Head of caudate nucleus (tissue), 42 donors: ENCODE measurements at places on chromosomes 5 and 9.

GRCh38 chr9:73183428-73183827, 31.8 kb downstream of the ANXA1 start:
- DNase-seq = no peak

DNA sequence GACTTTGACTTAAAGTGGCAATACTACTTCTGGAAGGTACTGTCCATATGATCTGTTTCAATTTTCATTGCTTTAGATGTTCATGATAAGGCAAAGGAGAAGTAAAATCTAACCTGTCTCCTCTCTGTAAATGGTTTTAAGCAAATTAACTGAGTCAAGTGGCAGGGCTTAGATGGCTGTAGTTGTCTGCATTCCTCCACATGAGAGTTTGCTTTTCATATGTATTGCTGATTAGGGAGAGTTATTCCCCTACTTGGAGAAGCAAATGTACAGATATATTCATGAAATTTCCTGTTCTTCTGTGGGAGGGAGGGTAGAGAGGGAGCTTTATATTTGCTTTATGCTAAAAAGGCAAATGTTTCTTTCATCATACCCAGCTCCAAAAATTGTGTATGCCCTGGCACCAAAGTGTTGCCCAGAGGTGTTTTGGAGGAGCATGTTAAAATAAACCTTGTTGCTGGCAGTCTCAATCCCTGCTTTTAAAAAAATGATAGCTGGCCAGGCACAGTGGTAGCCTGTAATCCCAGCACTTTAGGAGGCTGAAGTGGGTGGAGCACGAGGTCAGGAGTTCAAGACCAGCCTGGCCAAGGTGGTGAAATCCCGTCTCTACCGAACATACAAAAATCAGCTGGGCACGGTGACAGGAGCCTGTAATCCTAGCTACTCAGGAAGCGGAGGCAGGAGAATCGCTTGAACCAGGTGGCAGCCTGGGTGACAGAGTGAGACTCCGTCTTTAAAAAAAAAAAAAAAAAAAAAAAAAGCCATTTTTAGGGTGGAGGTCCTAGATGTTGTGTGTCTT, 3.5 kb upstream of the LRRTM2 start:
- no peak for DNase-seq

- peak; percentile 65 for DNase-seq
Observed at GRCh38 chr5:139763930-139764791, 31.4 kb upstream of the PSD2 start.

- DNase-seq = no peak
Observed at GRCh38 chr5:117982691-117983090, 1005.7 kb downstream of the DTWD2 start.

GRCh38 chr5:6468104-6468503, 19.4 kb downstream of the UBE2QL1 start:
- DNase-seq = no peak

GRCh38 chr5:9198394-9198793, 347.5 kb downstream of the SEMA5A start:
- DNase-seq = no peak

GRCh38 chr9:20188616-20189369, 400.0 kb upstream of the SLC24A2 start:
- DNase-seq = no peak

- no peak for DNase-seq
Observed at GRCh38 chr5:152704286-152704685, 299.2 kb upstream of the NMUR2 start.

DNA sequence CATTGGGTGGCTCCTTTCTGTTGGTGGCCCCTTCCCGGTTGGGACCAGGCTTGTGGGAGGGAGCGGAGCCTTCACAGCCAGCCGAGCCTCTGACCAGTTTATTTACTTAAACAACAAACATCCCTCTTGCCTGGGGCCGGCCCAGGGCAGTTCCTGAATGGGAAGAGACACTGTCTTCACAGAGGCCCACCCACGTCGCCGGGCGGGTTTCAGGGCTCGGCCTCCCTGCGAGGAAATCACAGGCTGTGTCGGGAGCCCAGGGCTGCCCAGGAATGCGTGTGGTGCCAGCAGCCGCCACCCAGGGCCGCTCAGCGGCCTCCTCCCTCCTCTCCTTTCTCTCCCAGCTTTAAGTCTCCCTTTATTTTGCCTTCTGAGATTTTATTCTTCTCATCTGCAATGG, 132.5 kb downstream of the HSD17B3 start:
- DNase-seq = no peak

DNA sequence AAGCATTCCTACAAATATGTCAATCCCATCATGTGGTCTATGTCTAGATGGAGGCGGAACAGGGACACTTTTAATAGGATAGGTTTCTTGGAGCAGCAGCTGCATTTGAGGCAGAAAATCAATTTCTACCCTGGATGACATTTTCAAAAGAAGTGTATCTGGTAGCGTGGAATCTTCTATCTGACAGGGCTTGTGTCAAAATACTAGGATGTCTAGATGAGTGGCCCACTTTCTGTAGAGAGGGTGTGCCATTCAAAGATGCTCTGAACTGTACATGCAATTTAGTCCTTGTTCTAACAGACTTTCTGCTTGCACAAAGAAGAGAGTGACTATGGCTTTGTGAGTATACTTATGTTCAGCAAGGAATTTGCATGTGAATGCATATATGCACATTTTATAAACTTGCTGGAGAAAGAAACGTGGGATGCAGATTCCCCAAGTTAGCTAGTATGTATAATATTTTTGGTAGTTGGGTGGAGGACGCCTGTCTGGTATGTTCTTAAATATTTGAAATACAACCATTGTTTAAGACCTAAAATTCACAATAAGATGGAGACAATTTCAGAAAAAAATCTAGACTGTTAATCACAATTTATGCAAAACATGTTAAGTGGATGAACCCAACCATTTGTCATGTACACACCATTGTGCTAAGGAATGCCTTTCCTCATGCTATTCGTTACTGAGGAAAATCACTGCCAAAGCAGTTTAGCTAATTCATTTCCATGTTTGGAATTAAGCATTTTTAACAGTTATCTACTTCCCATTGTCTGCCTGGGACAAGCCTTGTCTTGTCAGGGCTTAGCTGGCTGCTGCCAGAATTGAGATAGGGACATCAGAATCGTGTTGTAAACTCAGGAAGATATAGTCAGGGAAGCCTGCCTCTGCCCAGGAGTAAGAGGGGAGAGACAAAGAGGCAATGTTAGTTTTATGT, 129.1 kb upstream of the MEF2C start:
- DNase-seq = no peak

DNA sequence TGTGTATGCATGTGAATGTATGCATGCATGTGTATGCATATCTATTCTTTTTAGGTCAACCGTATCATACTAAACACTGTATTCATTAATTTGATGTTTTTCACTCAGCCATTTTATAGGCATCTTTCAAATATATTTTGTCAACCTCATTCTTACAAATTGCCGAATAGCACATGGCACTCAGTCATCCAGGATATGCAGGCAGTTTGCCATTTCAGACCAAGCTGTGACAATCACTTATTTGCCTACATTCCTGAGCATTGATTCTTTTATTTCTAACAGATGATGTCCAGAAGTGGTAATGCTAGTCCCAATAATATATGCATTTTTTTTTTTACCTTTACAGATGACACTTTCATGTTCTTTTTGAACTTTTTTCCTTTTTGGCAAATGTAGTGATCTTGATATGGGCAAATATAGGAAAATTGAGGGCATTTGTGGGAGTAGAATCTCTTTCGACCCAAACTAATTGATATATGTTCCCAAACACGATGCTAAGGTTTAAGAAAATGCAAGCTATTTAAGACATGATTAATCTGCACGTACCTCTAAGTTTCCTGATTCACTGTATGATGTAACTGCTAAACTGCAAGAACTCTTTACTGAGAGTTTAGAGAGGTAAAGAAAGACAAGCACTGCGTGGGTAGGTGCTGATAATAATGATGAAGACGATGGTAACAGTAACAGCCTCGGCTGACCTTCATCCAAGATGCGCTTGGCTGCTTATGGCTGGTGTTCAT, 153.9 kb upstream of the DAP start:
- DNase-seq = no peak

DNA sequence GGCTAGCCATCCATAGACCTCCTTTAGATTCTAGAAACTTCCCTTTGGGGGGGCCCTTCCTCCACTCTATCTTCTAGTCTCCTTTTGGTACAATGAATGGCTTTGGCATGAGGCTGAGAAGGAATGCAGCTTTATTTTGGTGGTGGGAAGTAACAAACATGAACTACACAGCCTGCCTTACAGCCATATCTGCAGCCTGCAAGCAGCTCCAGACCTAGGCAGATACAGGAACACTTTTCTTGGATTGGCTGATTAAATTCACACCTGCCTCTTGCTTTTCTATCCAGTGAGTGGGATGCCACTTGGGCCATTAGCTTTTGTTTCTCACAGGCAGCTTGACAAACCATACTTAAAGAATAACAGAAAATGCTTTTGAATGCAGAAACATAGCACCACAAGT, 28.2 kb downstream of the NR6A1 start:
- DNase-seq = no peak

GRCh38 chr9:3742586-3742985, 216.8 kb upstream of the RFX3 start:
- DNase-seq = no peak

DNA sequence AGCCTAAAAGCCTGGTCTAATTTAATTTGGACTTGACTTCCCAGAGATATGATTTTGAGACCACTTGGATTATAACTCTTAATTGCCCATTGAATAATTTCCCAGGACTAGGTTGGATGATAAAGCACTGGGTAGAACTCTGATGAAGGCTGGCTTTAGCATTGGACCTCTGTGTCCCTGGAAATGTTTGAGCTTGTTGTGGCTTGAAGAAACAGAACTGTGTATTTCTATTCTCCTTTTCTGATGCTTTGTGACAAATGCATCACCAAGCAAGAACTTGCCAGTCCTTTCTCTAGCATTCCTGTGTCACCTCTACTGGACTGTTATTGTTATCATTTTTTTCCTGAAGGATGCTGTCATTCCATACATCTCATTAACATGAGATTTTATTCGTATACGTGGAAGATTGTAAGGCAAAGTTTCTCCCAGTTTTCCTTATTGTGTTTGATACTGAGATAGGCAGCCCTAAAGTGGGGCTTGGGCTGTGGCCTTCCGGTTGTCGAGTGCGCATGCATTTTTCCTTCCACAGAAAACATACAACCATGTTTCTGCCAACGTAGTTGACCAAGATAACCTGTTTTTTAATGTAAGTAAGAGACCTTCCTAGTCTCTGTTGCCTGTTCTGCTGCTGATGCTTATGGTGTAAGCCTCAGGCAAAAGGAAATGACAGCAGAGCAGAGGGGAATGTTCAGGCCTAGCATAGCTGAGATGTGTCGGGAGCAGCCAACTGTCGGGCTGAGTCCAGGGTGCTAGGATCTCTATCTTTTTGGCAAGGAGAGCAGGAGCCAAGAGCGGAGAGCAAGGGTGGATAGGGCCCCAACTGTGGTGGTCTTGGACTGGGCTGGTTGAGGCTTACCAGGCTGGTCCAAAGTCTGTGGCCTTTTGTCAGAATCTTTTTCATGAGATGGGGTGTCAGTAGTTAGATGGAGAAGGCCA, 2.3 kb downstream of the NTRK2 start:
- peak; percentile 71 for DNase-seq

DNA sequence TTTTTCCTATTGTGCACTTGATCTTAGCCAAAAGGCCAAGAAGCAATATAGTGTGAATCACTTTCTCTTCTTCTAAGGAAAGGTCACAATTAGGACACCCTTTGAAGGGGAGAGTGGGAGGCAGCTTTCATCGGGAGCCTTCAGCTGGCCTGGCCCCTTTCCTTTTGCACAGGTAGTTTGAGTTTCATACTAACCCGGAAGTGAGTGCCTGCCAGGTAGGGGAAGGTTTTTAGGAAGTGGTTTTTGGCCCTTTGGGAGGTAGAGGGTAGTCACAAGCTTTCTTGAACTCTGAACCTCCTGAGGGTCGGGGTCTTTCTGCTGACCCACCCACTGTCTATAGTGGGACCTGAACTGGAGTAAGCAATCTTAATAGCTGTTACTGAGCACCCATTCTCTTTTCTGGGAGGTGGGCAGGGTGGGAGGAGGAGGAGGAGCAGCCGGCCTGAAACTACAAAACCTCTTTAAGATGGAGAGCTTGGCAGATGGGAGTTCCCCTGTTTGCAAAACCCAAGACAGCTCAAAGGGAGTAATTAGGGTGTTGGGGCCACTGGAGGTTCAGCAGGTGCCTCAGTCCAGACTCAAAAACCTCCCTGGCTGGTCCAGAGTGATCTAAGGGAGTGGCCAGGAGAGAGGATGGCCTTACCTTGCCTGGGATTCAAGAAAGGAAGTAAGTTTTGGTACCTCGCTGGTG, 6.0 kb downstream of the LARP1 start:
- no peak for DNase-seq

GRCh38 chr5:178240766-178241165, 8.2 kb upstream of the PHYKPL start:
- no peak for DNase-seq

- no peak for DNase-seq
Observed at GRCh38 chr5:72213482-72213881, 106.2 kb downstream of the MAP1B start.

GRCh38 chr5:60651872-60652620, 47.9 kb downstream of the DEPDC1B start:
- no peak for DNase-seq

DNA sequence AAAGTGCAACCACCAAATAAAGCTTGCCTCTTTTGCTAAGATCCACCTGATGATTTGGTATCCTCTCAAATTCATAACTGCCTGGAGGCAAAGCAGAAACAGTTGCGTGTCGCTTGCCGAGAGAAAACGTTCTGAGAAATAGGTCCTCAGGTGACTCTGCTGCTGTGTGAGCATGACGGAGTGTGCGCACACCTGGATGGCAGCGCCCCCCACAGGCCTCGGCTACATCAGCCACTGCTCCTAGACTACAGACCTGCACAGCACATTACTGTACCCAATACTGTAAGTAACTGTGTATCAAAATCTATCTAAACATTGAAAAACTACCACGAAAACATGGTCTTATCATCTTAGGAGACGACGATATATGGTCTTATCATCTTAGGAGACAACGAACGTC, 87.4 kb downstream of the CAMSAP1 start:
- DNase-seq = no peak

DNA sequence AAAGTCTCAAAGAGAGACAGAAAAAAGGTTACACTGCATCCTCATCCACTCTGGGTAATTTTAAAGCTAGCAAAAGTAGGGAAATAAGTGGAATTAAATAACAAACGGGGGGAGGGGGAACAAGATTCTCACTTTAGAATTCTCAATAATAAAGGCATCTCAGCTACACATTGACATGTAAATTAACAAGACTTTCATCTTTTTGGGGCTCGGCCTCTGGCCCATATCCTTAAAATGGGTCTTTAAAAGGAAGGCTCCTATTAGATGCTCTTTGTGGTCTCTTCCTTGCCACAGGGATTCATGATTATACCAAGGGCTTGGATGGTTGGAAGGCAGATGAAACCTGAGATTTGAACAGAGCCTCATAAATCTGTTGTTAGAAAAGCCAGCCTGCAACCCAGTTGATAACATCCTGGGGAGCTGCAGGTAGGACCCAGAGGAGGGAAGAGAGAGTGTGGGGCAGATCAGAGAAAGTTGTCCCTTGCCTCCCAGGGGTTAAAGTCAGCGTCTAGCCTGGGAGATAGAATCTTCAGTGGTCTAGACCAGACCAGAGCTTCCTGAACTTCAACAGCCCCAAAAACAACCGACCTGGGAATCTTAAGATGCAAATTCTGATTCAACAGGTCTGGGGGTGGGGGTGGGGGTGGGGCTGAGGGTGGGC, 135.9 kb downstream of the GCNT1 start:
- DNase-seq = no peak
